ENCODE measurements at places on chromosomes 4 and X.
A peak's percentile ranks its signal among the peaks of the same experiment; 100 is the strongest.

DNA sequence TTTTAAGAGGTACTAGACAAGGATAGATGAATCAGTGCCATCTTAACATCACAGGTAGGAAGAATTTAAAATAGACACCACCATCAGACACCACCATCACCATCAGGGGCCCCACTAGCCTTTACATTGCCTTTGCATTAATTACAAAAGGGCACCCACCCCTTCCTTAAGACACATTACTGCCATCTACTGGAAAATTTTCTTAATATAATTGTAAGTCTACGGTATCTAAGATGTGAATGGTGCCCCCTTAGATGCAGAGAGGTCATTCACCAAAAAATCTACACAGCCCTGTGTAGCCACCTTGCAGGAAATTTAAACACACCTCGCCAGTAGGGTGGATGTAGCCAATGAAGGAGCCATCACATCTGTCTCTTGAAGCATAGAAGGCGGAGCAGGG, 184.1 kb downstream of the MID1IP1 start:
- DNase-seq: peak; percentile 49

DNA sequence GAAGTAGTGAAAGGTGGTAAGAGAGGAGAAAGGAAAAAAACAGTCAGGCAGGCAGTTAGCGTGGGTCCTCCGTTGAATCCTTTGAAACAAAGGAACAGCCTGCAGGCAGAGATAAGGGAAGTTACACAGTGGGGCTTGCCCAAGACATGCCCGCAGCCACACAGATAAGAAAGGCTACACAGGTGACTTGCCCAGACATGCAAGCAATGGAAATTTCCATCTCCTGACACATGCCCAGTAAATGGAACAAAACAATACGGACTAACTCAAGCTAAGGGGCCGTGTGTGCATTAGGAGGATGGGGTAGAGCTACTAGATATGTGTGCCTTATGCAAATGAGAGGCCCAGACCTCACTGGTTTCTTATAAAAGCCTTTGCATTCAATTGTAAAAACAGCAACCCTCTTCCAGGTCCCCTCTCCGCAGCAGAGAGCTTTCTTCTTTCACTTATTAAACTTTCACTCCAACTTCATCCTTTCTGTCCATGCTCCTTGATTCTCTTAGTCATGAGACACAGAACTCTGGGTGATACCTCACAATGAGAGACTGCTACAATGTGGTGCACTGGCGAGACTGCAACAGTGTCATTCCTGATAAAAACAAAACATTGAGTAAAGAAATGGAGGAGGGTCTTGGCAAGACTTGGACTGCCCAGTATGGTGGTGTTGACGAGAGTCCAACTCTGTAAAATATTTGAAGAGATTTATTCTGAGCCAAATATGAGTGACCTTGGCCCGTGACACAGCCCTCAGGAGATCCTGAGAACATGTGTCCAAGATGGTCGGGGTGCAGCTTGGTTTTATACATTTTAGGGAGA, 997.4 kb upstream of the PRKX start:
- DNase-seq: no peak

GRCh38 chrX:150352114-150352513, 11.0 kb upstream of the MAMLD1 start:
- no peak for DNase-seq

DNA sequence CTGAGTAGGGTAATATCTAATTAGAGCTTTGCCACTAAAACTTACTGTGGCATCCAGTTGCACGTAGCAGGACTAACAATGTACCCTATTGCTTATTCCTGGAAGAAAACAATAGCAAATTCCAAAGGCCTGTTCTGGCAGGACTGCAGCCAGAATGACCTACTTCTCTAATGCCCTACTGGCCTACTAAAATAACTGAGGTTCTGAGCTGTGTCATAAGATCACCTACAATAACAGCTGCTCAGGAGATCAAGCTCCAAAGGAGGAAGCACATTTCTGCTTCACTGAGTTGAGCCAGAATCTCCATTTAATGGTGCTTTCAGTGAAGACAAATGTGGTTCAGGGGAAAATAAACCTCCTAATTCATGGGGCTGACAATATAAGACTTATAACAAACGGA, 42.2 kb upstream of the CXCL8 start:
- no peak for DNase-seq

- no peak for DNase-seq
Measured at GRCh38 chrX:67893931-67894330, 350.1 kb downstream of the AR start.

GRCh38 chr4:4377191-4377590, 9.7 kb upstream of the NSG1 start:
- no peak for DNase-seq

DNA sequence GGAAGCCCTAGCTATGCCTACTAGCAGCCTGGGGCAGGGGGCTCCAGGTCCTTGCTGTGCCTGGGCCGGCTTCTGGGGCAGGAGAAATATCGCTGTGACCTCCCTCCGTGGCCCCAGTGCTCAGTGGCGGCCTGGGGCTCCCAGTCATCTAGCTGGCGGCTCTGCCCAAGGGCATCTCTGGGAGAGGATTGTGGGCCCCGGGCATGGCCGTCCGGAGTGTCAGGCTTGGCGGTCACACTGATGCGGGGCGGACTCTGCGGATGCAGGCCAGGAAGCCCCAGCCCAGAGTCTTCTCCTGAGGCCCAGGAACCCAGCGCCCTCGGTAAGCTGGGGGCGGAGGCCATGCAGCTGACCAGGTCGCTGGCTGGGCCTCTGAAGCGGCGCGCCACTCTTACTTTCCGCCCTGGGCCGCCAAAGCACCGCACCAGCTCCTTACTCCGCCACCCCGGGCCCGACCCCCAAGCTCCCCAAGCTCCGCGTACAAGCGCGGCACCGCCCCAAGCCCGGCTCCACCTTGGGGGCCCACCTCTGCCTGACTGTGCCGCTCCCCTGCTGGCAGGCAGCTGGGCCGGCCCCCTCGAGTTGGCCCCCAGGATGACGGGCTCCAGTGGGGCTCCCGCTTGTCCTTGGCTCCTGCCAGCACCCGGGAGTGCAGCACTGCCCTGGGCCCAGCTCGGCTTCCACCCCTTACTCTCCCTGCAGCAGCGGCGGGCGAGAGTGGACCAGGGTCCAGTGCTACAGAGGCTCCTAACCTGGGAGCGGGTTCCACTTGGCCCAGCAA, 720.0 kb downstream of the PCDH18 start:
- no peak for DNase-seq

- no peak for DNase-seq
Measured at GRCh38 chr4:184448821-184449220, 25.5 kb downstream of the IRF2 start.

GRCh38 chrX:71489540-71489939, 43.4 kb upstream of the OGT start:
- DNase-seq: no peak

DNA sequence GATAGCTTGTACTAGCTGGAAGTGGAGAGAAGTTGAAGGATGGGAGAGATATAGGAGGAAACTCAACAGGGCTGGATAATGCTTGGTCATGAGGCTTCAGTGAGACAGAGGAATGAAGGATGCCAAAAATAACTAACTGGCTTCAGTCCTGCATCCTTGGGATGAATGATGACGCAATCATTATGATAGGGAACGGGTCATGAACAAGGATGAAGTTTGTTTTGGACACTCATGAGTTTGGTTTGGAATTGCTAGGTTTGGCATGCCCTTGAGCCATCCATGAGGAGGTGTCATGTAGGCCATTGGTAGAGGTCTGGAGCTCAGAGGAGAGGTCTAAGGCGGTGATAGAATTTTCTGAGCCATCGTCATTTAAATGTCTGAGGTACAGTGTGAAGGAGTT, 160.0 kb upstream of the NHS start:
- DNase-seq: no peak

DNA sequence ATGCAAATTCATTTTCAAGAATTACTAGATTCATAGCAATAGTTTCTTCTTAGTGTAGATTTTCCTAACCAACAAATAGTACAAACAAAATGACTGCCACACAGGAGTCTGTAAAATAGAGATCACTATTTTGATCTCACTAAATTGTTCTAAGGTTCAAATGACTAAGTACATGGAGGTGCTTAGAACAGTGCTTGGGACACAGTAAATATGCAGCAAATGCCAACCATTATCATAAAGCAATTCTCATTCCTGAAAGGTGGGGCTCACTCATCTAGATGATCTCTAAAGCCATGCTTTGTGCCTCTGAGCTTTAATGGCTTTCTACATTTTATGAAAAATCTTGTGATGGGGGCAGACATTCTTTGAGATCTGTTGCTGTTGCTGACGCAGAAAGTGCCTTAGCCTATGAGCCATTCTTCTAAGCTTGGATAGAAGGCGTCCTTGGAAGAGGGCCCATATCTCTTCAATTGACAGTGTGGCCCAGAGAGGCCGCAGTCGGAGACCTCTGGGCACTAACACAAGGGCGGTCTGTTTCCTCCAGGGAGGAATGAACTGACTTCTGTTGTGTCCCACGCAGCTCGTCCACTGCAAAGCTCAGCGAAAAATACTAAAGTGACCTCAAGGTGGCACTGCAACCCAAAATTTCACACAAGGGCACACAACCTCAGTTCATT, 23.5 kb downstream of the TLR10 start:
- DNase-seq: no peak

- DNase-seq: no peak
Measured at GRCh38 chrX:42070866-42071265, 147.5 kb upstream of the CASK start.

DNA sequence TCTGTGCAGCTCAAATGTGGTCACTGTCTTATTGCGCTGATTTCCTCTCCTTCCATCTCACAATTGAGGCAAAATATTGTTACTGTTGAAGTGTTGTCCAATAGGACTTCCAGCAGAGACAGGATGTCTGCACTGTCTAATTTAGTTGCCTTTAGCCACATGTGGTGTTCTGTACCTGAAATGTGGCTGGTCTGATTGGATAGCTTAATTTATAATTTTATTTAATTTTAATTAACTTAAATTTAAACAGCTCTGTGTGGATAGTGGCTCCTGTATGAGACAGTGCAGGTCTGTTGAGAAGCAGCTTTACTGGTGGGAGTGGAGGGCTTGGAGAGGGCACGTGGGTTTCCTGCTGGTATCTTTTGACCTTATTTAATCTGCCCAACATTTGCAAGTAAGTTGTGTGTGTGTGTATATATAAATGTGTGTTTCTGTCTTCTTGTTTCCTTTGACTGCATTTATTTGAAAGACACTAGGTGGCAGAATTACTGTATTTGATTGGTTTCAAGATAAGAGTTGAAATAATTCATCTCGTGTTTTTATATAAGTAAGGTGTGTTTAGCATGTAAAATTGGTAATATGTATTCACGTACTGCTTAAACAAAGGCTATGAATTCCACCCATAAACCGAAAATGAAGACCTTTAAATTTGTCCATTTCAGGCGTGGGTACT, 55.3 kb upstream of the MSANTD1 start:
- DNase-seq: no peak

DNA sequence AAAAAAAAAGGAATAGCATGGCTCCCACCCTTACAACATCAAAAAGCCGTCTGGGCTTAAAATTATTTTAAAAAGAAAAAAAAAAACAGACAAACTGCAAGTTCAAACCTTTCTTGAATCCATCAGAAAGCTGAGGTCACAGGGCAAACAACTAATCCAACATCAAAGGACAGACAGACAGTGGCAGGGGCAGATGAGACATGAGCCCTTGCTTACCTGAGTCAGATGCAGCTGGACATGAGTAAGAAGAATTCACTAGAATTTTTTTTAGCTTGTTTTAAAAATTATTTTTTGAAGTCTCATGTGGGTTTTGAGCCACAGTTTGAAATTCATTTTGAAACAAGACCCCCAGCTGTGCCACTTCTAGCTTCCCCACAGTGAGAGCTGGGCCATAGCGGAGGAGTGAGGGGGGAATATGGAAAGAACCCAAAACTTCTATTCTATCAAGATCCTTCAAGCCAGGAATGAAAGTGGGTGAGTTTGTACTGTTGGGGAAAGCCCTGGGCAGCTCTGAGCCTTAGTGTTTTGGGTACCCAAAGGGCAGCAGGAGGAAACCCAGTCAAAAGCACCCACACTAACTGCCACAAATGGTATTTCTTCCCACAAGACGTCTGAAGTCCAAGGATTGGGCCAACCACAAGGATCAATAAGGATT, 111.4 kb downstream of the ATXN3L start:
- DNase-seq: no peak

DNA sequence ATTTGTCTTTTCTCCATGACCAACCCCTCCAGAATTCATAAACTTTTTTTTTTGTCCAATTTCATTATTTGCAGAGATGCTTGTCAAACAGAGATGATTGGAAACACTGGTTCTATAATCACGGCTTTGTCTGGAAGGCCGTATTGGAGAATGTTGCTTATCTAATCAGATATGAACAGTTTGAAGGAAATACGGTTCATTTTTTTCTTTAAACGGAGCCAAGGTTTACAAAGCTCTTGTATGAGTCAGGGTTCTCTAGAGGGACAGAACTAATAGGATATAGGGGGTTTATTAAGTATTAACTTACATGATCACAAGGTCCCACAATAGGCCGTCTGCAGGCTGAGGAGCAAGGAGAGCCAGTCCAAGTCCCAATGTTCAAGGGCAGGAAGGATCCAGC, 1415.8 kb downstream of the C4orf33 start:
- no peak for DNase-seq

GRCh38 chr4:101782546-101782945, 8.0 kb upstream of the BANK1 start:
- DNase-seq: no peak

DNA sequence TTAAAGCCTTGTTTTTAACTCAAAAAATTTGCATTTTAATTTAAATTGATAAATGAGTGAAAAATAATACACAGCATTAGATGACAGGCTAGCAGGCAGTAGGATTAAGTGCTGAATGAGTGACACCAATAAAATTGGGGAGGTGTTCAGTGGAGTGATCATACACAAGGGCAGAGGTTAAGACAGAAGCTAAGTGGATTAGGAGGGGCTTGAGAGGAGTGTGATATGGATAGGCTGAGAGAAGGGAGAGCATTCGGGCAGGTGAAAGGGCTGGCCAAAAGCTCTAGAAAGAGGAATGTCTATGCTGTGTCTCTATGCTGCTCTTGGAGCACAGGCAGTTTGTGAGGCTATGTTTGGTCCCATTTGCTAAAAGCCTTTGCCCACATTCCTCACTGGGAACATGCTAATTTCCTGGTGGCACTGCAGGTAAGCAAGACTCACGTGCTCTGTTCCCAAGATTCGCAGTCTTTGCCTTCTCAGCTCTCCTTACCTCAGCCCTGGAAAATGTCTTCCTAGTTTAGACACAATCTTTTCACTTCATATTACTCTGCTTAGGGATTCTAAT, 52.8 kb upstream of the CCSER1 start:
- peak; percentile 37 for DNase-seq

- DNase-seq: no peak
Measured at GRCh38 chr4:26529479-26529878, 39.2 kb upstream of the CCKAR start.
